H4 (cell line): ENCODE measurements at places on chromosomes 1 and 21. TPM values are rescaled to one million over a fixed set of nuclear protein-coding genes. Genes with fewer than 3 reads are reported as not detected.

TNFRSF4 gene
- not detected in 2 replicates for total RNA-seq

DNA sequence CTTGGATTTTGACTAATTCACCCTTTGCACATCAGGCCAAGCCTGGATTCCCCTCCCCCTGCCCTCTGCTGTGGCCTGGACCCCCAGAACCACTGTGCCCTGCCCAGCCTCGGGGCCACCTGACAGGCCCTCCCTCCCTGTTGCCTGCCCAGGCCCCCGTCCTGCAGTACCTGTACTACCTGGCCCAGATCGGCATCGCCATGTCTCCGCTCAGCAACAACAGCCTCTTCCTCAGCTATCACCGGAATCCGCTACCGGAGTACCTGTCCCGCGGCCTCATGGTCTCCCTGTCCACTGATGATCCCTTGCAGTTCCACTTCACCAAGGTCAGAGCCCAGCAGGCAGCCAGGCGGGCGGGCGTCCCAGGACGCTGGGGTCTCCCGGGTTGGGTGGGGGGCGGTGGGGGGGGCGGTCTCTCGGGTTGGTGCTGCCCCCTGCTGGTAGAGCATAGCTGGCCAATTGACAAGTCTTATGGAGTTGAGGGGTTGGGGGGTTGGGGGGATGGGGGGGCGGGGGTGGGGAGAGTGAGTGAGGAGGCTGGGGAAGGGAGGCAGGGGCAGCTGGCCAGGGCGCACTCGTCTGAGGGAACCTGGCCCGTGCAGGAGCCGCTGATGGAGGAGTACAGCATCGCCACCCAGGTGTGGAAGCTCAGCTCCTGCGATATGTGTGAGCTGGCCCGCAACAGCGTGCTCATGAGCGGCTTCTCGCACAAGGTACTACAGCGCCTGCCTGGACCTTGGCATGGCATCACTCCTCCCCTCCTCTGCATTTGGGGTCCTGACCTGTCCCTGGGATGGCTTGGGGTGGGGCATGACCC lies 10.7 kb downstream of the AMPD2 start:
- DNase-seq = no peak

SCAMP3 gene
- total RNA-seq = 72.7 and 133 TPM in 2 replicates

DNA sequence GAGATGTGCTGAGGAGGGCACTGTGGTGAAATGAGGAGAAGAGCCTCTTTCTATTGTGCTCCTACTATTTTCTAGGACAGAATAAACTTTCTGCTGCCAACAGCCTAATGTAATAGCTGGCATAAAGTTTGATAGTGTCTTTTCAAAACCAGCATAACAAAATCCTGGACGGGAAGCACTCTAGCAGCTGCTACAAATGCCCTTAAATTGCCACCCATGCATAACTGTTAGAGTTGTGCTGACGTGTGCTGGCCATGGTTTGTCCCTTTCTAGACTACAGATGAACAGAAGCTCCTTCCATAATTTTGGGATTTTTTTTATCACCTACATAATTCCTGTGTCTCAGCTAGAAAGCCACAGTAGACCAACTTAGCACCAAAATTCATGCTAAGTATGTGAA lies 88.5 kb upstream of the DEPDC1 start:
- DNase-seq = no peak

GRCh38 chr21:39251326-39251725 lies 62.1 kb downstream of the BRWD1 start:
- no peak for DNase-seq

DNA sequence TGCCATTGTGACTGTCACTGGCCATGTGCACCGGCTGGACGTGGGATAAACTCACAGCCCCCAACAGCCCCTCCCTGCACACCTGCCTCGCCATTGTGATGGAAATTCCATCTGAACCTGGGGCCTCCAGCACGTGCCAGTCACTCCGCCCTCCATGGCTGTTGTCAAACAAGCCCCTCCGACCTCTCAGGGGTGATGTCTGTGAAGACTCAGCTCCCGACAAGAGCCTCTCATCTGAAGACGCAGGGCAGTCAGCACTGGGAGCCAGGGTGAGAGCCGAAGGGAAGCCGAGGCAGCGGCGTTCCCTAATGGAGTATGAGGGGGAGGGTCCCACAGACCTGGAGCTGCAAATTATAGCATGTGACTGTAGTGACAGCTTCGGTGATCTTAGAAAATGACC lies 1.4 kb upstream of the KRTAP10-2 start:
- no peak for DNase-seq

- DNase-seq = no peak
These were observed 137.4 kb downstream of the KAZN start for GRCh38 chr1:14735841-14736240.
